ENCODE measurements at places on chromosomes 7 and 10.

DNA sequence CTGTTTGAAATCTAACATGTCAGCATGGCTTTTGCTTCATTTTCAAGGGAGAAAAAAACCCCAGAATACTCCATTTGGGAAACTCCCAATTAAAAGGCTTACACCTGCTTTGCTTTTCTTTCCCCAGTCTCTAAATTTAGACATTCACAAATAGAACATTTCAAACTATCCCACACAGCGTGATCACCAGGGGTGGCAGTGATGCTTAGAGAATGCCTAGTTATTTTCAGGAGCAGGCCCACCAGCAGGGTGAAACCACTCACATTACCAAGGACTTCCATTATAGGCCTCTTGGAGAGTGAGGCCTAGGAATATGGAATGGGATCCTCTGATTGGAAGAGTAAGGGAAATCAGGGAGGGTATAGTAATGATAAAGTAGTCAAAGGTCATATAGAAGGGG lies 14.2 kb downstream of the CPN1 start:
- no peak for DNase-seq

GRCh38 chr10:121644501-121644900 lies 46.3 kb upstream of the FGFR2 start:
- DNase-seq, result no peak

GRCh38 chr7:94588075-94588474 lies 67.9 kb downstream of the SGCE start:
- DNase-seq, result no peak

- DNase-seq, result no peak
Observed at GRCh38 chr10:34797155-34797554, 17.9 kb downstream of the PARD3 start.

DNA sequence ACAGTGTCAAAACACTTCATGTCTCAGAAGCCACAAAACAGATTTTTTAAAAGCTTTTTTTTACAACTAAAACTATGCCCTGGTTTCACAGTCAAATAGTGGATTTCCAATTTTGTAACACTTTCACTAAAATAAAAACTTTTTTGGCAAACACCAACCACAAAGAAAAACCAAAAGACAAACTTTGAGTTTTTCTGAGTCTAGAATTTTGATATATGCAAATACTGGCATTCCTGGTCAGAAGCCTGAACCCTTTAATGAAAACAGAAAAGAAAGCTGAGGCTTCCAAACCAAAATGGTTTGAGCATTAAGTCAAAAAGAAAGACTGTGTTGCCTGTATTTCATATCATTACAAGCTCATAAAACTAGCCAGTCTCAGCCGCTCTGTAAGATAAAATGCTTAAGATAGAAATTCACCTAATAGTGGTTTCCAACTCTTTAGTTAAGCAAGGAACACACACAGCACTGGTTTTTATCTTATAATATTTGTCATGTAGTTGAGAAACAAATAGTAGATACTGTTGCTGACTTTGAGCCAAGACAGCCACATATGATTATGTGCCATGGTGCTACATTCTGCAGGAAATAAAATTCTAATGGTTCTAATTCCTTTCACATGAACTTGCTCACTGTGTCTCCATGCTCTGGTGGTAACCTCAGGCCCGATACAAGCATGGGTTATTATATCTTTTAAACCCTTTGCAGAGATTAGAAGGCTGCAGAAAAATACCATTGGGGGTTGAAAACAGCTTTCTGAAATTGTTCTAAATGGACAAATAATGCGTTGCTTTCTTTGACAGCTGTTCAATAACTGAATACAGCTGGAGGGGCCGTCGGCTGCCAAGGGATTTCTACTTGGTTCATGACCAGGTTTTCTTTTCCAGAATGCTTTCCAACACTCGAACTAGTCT lies 49.4 kb downstream of the FAM171A1 start:
- no peak for DNase-seq

- DNase-seq, result no peak
Observed at GRCh38 chr10:32340596-32341180, 6.3 kb downstream of the EPC1 start.

- DNase-seq, result no peak
Observed at GRCh38 chr7:121420976-121421375, 24.9 kb upstream of the FAM3C start.

GRCh38 chr10:55668326-55668922 lies 692.6 kb downstream of the ZWINT start:
- DNase-seq, result no peak

- DNase-seq, result no peak
Observed at GRCh38 chr7:101634196-101634717, 5.2 kb upstream of the MYL10 start.

GRCh38 chr7:149883452-149883861 lies 9.7 kb downstream of the ATP6V0E2 start:
- DNase-seq, result peak; percentile 73

- DNase-seq, result no peak
Observed at GRCh38 chr10:82932451-82932850, 1057.5 kb downstream of the NRG3 start.

DNA sequence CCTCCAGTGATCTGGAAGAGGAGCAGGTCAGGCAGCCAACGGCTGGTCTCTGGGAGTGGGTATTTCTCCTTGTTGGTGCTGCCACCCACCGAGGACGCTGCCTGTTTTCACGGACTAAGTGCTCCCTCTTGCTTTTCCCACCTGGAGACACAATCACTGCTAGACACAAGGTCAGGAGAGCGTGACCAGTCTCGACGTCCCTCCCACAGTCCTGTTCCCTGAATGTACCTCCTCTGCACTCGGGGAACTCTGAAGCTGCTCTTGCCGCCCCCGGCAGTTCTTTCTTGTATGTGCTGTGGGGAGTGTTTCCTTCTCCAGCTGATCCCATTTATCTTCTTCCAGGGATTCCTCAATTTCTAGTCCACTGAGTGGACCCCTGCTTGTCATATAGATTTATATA lies 89.4 kb downstream of the CYTH3 start:
- no peak for DNase-seq

DNA sequence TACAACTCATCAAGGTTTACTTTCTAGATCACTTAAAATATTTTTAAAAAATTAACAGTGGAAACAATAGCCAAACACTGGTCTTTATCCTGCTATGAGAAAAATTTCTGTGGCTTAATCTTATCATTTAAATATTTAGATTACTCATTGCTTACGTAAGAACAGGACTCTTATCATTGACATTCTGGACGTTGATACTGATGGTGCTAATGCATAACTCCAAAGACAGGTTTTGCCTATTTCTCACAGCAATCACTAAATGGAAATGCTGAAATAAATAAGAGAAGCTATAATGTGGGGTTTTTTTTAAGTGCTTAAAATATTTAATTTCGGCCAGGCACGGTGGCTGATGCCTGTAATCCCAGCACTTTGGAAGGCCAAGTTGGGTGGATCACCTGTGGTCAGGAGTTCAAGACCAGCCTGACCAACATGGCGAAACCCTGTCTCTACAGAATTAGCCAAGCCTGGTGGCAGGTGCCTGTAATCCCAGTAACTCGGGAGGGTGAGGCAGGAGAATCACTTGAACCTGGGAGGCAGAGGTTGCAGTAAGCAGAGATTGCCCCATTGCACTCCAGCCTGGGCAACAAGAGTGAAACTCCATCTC lies 195.0 kb downstream of the HGF start:
- DNase-seq, result no peak

DNA sequence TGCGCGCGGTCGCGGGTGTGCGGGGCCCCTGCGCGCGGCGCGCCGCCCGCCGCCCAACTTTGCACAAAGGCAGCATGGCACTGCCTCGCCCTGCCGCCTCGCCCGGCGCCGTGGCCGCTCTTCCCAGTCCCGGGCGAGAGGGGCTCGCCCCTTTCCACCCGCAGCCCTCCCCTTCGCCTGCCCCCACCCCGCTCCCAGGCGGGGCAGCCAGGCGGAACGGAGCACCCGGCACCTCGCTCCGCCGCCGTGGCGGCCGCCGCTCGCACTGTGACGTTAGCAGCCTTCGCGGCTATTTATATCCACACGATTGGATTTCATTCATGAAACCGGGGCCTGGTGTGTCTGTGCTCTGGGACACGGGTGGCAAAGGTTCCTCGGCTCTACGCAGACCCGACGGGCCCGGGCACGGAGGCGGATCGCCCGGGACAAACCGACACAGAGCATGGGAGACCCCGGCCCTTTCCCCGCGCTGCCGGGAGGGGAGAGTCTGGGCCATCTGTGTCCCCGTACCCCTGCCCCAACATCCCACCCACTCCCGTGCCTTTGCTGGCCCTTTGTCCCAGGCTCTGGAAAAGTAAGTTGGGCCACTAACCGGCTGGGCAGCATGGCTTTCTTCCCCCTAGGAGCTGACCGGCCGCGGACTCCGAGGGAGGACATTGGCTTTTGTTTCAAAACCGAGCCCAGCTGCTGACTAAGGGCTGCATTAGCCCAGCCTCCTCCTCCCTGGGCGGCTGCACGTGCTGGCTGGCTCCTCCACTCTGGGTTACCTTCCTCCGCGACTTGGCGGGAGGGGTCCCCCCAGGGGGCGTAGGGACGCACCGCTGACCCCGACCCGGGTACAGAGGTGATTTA lies at the start of gene RHOBTB1:
TSS of gene RHOBTB1 (minus strand) at position 128 of the 852 bp plus-strand sequence. CDS start 32,643 bp downstream, outside the sequence.
- DNase-seq, result peak; percentile 77

DNA sequence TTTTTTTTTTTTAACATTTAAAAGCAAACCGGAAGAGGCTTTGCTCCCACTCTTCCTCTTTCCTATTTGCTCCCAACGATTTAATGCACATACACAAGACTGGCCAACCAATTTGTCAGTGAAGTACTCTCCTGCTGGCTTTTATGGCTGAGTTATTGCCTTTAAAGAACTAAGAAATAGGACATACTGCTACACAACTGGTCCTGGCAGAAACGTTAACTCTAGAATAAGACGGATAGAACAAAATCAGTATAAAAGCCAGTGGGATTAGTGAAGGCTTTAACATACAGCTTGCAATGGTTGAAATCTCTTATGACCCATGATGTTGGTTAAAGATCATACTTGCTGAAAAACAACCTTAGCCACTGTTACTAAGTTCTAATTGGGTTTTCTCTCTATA lies 47.2 kb downstream of the PDE1C start:
- DNase-seq, result no peak

- no peak for DNase-seq
Observed at GRCh38 chr10:128016423-128017060, 109.6 kb downstream of the PTPRE start.

DNA sequence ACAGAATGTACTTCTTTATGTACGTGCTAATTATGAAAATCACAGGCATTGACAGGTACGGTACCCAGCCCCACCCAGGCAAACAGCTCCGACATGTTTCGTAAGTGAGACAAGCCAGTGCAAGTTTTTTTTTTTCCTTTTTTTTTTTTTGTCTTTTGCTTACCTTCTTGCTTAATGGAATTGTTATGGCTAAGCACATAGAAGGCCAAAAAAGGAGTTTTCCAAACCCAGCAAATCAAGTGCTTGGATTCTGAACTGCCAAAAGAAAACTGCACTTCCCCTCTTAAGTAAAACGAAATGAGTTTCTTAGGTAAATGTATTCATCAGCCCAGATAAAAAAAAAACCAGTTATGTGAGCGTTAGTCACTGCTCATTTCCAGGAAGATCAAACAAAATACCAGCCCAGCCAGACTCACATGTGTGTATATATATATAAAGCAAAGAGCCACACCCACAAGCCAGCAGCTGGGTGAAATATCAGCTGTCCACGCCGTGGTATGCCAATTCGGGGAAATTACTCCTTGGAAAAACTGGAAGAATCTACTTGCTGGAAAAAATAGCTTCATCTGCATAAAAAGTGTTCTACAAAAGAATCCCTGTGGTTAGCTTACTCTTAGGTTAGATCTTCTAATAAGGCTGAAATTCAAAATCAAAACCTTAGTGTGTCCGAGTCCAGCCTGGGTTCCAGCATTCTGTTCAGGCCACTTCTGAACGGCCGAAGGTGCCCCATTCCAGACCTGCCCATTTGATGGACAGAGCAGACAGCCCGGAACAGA lies 8.0 kb downstream of the KLF6 start:
- DNase-seq, result no peak

- no peak for DNase-seq
Observed at GRCh38 chr7:16667355-16667754, 21.4 kb downstream of the BZW2 start.

- DNase-seq, result peak; percentile 29
Observed at GRCh38 chr10:92124616-92125143, 166.2 kb downstream of the CPEB3 start.

DNA sequence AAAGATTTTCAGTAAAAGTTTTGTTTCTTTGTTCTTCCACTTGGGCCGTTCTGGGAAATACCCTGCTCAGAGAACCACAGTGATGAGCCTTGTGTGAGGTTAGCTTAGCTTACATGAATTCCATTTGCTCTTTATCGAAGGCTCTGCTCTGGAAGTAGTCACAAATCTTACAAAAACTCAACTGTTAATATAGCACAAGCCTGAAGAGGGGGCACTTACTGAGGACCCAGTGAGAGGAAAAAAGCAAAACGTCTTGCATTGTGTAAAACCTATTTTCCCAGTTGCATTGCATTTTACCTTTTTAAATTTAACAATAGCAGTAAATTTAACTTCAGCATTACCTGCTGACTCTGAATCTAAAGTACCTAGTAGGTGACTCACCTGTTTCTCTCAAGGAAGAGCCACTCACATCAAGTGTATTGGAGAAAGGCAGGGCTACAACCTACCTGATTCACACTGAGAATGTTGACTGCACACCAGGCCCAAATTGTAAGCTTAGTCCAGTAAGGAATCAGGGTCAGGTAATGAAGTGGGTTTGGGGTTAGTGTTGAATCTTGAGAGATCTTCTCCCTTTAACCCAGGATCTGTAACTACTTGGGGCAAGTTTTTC lies 42.3 kb downstream of the PPP1R17 start:
- DNase-seq, result no peak

GRCh38 chr10:70672165-70673042 lies at the start of gene ADAMTS14:
Gene ADAMTS14, plus strand, starts transcription at chr10:70672506. Its CDS starts 297 bp downstream, at chr10:70672803.
- peak; percentile 88 for DNase-seq

DNA sequence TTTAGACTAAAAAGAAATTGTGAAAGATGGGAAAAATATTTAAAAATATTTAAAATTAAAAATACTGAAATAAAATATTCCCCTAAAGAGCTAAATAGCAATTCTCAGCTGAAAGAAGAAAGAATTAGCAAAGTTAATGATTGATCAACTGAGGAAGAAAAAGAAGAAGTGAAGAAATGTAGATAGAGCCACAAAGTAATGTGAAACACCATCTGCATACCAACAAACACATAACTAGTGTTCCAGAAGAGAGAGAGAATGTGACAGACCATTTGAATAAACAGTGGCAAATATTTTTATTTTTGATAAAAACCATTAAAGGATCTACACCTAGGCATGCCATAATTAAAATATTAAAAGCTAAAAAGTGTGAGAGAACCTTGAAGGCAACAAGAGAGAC lies 784.5 kb upstream of the ZWINT start:
- DNase-seq, result no peak

- DNase-seq, result no peak
Observed at GRCh38 chr7:87702326-87702725, 74.1 kb downstream of the RUNDC3B start.

- DNase-seq, result no peak
Observed at GRCh38 chr10:101766306-101766705, 9.6 kb downstream of the FGF8 start.

- no peak for DNase-seq
Observed at GRCh38 chr10:11631890-11632587, 20.6 kb upstream of the USP6NL start.

- DNase-seq, result no peak
Observed at GRCh38 chr10:119399466-119399865, 143.1 kb downstream of the RGS10 start.

Data from iPS-NIHi11 (cell line).